ENCODE measurements at places on chromosomes 2 and 18. TPM values are rescaled to one million over a fixed set of nuclear protein-coding genes. Genes with fewer than 3 reads are reported as not detected.
A peak's percentile ranks its signal among the peaks of the same experiment; 100 is the strongest.

Gene TMEM18
- total RNA-seq = 32.6 TPM

GRCh38 chr18:23595591-23595990 lies 9.3 kb upstream of the NPC1 start:
- no peaks in the 10 kb centered on the region for H3K4me1 ChIP-seq
- H3K27ac ChIP-seq = no peak overlapping the region
- no peak for DNase-seq
- H3K27me3 ChIP-seq = peaks cover 4% of the 10 kb centered on the region
- H3K4me3 ChIP-seq = no peak overlapping the region

Gene RGPD4
- 0.64 TPM for total RNA-seq

GRCh38 chr18:4256766-4257417 lies 198.2 kb downstream of the DLGAP1 start:
- H3K27me3 ChIP-seq = no peaks in the 10 kb centered on the region
- no peak overlapping the region for H3K4me3 ChIP-seq
- DNase-seq = no peak
- no peaks in the 10 kb centered on the region for H3K36me3 ChIP-seq
- H3K4me1 ChIP-seq = no peaks in the 10 kb centered on the region

DNA sequence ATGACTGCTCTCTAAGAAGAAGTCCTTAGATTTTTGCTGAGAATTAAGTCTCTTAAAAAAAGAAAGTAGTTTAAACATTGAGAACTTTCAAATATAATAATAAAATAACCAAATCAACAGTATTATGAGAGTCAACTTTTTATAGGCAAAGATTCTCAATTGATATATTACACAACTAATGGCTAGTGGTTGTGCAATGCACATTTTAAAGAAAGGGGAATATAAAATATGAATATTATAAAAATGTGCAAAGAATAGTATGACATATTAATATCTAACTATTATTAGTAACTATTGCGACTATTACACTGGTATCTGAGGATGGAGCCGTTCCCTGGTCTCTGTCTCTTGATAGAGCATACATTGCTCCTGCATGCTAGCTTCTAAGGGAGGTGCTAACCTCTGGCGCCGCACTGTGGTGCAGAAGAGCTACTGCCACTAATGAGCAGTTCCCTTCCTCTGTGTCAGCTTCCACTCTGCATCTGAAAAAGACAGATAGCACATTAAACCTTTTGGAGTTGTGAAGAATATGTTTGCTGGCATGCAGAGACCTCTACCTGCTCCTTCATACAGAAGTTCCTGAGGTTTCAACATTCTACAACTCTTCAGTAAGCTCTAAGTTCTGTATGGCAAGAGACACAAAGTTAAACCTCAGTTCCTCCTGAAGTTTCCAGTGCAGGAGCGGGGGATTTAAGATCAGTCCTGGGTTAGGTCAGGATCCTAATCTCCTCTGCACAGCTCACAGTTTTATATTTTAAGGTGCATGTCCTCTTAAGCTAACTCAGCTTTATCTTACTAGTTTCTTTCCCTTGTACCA lies 3.5 kb upstream of the SLC9A2 start:
- no peaks in the 10 kb centered on the region for H3K36me3 ChIP-seq
- H3K27me3 ChIP-seq = peaks cover 53% of the 10 kb centered on the region
- H3K27ac ChIP-seq = no peak overlapping the region
- H3K4me3 ChIP-seq = no peak overlapping the region
- peak; percentile 47 for DNase-seq
- peaks cover 13% of the 10 kb centered on the region for H3K4me1 ChIP-seq

Gene TMEM169
- total RNA-seq = 0.40 TPM

Gene CYTIP
- 304 TPM for total RNA-seq

Gene ALPI
- not detected for total RNA-seq

DNA sequence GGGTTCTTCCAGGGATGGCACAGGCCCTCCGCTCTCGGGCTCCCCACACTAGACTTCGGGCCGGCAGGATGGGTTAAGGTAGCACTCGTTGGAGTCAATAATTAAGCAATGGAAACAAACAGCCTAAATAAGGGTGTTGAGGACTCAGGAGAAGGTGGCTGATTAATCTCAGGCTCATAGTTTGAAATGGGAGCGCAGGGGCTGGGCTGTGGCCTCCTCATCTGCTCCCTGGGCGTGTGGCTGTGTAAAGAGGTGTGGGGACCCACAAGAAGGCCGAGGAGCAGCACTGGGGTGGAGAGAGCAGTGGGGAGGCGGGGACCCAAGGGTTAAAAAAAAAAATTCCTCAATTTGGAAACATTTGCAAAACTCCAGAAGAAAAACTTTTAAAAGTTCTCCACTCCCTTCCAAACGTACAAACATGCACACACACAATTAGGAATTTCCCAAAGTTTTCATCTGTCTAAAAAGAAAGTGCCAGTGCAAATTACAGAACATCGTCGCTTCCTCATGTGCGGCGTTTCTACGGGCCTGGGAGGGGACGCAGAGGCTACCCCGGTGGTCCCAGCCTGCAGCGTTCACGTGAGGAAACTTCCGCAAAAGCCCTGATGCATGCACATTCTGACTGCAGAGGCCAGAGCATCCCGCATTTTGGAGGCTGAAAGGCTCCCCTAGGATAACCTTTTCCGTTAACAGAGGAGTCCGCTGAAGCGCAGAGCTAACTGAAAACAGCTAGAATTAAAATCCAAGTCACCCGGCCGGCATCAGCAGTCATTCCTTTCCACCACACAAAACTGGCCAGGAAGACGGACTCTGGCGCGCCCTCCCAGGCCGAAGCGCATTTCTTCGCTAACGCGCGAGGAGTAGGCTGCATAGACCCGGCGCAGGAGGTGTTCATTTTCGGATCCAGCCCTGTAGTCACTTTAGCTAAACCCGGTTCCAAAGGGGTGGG lies 1.0 kb upstream of the TUBB6 start:
- peaks cover 62% of the 10 kb centered on the region for H3K27me3 ChIP-seq
- H3K36me3 ChIP-seq = peaks cover 14% of the 10 kb centered on the region

GRCh38 chr2:219571311-219572236 lies at the start of gene OBSL1:
Gene OBSL1 (minus strand): TSS chr2:219571539. CDS start chr2:219571232, 307 bp downstream.
- peak; percentile 23 for DNase-seq
- H3K27me3 ChIP-seq = peaks cover 44% of the 10 kb centered on the region
- H3K4me3 ChIP-seq = peak within 1 kb of the TSS; percentile 42

DNA sequence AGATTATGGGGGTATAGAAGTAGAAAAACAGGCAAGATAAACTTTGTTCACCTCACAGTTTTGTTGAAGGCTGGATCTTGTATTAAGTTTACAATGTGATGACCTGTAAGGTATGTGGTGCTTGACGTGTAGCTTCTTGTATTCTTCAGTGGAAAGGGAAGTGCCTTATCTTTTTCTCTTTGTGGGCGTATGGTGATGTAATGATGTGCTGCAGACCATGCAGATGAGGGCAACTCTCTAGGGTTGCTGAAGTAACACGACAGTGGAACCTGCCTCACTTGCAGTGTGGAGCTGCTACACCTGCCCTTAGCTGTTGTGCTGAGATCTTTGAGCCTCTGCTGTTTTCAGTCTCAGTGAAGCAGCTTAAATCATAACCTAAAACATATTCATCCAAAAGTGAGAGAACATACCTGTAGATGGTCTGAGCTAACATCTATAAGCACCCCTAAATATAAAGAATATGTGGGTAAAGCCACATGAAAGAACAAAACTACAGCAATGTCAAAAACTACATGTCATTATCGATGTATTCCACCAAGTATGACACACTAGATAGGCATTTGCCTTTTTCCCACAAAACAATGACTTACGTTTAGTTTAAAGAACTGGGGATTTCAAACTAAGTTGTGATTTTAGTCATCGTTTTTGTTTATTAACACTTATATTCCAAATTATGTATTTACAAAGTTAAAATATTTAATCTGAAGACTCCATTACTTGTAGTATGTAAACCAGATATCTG lies 1144.1 kb downstream of the CNTNAP5 start:
- H3K27me3 ChIP-seq = no peaks in the 10 kb centered on the region
- H3K4me1 ChIP-seq = no peaks in the 10 kb centered on the region
- H3K27ac ChIP-seq = no peak overlapping the region
- no peak for DNase-seq
- no peak overlapping the region for H3K4me3 ChIP-seq
- H3K36me3 ChIP-seq = no peaks in the 10 kb centered on the region

DNA sequence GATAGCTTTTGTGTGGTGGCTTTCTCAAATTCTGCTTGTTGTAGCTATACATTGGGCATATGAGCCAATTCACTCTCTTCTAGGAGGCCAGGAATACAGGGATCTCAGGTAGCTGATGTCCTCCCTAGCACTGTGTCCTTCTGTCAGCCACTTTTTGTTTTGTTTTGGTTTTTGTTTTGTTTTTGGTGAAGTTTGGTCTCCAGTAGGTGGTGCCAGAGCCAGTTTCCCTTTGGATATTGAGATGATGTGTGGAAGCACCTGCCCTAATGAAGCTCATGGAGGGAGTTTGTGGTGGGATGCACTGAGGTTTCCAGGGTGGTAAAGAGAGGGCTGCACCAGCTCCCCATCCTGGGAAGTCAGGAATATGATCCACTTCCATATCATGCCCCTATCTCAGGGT lies 100.5 kb upstream of the VWC2L start:
- DNase-seq = no peak
- H3K4me1 ChIP-seq = no peaks in the 10 kb centered on the region
- no peaks in the 10 kb centered on the region for H3K36me3 ChIP-seq
- no peaks in the 10 kb centered on the region for H3K27me3 ChIP-seq

Data from activated naive CD8-positive, alpha-beta T cell treated with anti-CD3 and anti-CD28 coated beads for 36 hours (primary cell).